ENCODE measurements at places on chromosomes 4 and X.

- DNase-seq, result peak; percentile 63
These were observed 5.8 kb downstream of the SRPX2 start for GRCh38 chrX:100649550-100650356.

DNA sequence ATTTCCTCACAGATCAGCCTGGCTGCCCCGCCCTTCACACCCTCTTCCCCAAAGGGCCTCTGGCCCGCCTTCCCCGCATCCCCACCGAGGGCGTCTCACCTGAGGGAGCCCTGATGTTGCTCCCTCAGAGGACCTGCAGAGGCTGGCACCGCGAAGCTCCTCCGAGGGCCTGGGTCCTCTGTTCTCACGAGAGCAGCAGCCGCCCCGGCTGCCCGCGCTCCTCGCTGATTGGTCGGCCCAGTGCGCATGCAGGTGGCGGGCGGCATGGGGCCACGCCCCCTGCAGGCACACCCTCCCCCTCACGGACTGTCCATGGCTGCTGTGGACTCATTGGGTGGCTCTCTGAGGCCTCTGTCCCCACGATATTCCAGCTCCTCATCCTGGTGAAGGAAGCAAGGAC lies at the start of gene FAM9C:
Gene FAM9C (minus strand): TSS at position 180 of the 400 bp plus-strand sequence. CDS start 831 bp downstream, outside the sequence.
- DNase-seq, result no peak

- DNase-seq, result peak; percentile 17
These were observed 92.9 kb upstream of the TNIP3 start for GRCh38 chr4:121256887-121257466.

DNA sequence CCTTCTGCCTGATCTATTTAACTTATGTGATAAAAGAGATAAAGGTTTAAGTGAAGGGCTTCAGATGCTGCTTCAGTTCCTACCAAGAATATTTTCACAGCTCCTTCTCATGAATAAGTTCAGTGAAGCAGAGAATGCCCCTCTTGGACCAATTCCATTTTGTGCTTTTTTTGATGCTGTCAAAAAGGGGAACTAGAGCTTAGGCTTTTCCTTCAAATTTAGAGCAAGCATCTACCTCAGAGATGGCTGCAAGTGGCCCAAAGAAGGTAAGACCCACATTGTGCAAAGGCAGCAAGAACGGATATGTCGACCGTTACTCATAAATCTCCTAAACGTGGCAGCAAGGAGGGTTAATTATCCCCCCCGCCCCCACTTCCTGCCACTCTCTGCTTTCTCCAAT lies 4.5 kb downstream of the CHRDL1 start:
- no peak for DNase-seq

DNA sequence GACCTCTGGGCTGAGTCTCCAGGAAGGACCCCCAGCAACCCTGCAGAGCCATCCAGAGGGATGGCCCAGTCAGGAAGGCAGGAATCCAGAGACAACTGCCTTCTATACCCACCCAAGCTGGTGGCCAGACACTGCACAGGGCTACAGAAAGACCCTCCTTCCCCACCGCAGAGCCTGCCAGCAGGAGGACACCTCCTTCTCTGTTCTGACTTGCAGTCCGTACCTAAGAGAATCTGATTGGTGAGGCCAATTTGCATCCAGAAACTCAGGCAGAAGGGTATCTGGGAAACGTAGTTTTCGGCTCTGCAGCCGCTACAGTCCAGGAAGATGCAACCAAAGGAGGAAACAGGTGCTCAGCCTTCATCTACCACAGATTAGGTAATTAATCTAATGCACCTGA lies 155.4 kb upstream of the FRG1 start:
- DNase-seq, result no peak

GRCh38 chr4:102560571-102561341 lies 59.6 kb downstream of the NFKB1 start:
- DNase-seq, result no peak

- no peak for DNase-seq
These were observed 563.1 kb downstream of the INPP4B start for GRCh38 chr4:142282870-142283431.

GRCh38 chr4:185151296-185151695 lies 8.2 kb downstream of the SLC25A4 start:
- no peak for DNase-seq

DNA sequence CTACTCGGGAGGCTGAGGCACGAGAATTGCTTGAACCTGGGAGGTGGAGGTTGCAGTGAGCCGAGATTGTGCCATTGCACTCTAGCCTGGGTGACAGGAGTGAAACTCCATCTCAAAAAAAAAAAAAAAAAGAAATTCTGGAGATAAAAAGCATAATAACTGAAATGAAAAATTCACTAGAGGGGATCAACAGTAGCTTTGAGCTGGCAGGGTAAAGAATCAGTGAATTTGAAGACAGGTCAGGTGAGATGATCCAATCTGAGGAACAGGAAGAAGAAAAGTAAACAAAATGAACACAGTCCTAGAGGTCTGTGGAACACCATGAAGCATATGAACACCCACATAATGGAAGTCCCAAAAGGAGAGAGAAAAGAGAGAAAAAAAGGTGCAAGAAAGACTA lies 15.0 kb downstream of the TIMP1 start:
- DNase-seq, result no peak

GRCh38 chrX:13742397-13743176 lies 8.0 kb downstream of the OFD1 start:
- DNase-seq, result no peak

- DNase-seq, result peak; percentile 46
These were observed 32.4 kb downstream of the SMPX start for GRCh38 chrX:21725496-21725895.

DNA sequence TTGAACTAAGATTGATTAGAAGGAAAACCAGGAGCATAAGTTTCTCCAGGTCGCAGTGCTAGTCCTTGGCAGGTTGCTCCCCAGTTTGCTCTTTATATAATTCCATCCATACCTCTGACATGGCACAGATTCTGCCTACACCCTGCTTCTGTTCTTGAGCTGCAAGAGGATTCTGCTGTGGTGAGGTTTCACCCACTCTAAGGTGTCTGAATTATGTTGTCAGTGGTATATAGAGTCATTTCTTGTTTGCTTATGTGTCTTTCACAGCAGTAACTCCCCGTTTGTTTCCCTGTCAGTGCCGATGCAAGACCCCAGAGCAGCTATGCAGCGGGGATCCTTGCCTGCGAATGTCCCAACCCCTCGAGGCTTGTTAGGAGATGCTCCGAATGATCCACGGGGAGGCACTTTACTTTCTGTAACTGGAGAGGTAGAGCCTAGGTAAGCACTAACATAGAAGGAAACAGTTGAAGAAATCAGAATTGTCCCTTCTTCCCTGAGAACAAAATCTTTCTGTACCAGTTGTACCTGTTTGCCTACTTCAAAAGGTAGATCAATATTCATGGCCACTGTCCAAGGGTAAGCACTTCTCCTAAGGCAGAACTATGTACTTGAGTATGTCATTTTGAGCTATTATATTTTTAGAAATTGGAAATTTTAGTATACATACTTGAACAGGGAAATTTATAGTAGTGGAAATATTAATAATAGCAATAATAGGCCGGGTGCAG lies 11.2 kb downstream of the CSTF2 start:
- DNase-seq, result no peak

GRCh38 chr4:100391863-100392262 lies 126.0 kb downstream of the EMCN start:
- DNase-seq, result peak; percentile 68
